Stimulated activated CD4-positive, alpha-beta T cell treated with anti-CD3 and anti-CD28 coated beads, Interleukin-12 subunit alpha, Interleukin-12 subunit beta, amount 100 ng/mL, for 24 hours (primary cell): ENCODE measurements at places on chromosomes 6 and 20.

- DNase-seq = no peak
These were observed 739 bp downstream of the B3GAT2 start for GRCh38 chr6:70956191-70956450.

DNA sequence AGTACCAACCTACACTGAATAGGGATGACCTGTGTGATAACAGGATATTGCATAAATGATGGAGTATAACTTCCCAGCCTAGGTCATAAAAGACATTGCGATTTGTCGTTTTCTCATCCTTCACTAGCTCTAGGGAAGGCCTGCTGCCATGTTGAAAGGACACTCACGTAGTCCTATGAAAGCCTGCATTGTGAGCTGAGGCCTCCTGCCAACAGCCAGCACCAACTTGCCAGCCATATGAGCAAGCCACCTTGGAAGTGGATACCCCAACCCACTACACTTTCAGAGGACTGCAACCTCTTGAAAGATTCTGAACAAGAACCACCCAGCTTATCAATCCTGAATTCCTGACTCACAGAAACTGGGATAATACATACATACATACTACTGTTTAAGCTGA, 3.5 kb upstream of the PANK2 start:
- DNase-seq = no peak

GRCh38 chr6:139847457-139847813, 473.0 kb upstream of the CITED2 start:
- DNase-seq = no peak

DNA sequence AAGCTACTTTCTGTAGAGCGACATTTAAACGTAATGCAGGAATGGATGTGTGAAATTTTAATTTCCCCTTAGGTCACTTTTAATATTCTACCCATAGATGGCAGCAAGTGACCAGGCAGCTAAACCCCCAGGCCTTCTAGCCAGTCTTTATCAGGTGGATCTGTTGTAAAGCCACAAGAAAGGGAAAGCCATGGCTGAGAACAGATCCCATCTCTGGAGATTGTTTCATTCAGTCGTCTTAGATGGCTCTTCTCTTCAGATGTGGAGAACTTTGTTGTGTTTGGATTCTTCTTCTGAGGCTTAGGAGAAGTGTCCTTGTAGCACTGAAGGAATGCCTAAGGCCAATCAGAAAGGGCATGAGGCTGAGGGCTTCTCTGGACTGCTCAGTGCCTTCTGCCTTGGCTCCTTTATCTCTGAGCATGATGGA, 15.8 kb upstream of the RNF182 start:
- DNase-seq = no peak

DNA sequence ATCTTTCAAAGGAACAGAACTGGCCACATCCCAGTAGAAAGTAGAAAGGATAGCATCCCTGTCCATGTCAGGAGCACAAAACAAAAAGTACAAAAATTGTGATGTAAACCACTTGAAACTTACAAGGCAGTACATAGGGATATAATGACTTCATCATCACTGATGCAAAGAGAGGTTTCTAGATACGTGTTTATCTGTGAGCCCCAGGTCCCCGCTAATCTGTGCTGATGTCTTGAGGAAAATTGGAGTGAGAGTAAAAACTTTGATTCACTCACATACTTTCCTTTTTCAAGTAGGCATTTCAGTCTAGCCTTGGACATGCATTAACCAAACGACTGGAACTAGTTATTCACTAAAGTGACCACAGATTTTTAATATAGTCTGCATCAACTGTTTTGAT, 216.7 kb upstream of the QKI start:
- no peak for DNase-seq

GRCh38 chr20:4267242-4267641, 251.9 kb upstream of the RNF24 start:
- no peak for DNase-seq

- no peak for DNase-seq
These were observed 18.1 kb downstream of the FAM184A start for GRCh38 chr6:119060255-119060907.

GRCh38 chr6:74805916-74806696, 399.7 kb downstream of the COL12A1 start:
- no peak for DNase-seq

DNA sequence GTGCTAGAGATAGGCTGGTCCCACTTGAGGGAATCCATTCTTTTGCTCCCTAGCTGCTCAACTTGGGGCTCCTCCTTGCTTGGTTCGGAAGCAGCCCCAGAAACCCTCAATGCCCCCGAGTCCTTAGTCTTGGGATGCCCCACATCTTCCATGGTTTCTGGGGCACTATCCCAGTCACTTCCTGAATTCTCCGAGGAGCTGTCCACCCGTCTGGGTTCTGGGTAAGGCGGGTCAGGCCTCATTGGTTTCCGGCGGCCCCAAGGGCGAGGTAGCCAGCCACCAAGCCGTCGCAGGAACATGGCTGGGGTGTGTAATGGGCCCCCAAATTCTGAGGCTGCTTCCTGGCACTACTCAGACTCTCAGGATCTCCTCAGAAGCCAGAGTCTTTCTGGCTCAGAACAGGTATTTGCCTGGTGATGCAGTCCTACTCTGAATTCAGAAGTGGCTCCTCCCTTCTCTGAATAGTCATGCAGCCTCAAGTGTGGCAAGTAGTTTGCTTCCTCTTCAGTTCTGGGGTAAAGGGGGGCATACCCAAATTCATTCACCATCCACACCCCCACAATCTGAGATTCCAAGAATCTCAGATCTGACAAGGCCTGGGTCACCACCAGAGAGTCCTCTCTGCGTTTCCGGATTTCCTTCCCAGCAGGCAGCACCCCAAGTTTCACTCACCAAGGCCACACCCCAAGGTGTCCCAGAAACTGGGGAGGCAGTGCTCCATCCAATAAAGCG, 763 bp downstream of the C6orf47 start:
- no peak for DNase-seq

- DNase-seq = no peak
These were observed 174.2 kb upstream of the THBS2 start for GRCh38 chr6:169427856-169428255.
